ENCODE measurements at places on chromosomes 2 and 18.
A peak's percentile ranks its signal among the peaks of the same experiment; 100 is the strongest.

DNA sequence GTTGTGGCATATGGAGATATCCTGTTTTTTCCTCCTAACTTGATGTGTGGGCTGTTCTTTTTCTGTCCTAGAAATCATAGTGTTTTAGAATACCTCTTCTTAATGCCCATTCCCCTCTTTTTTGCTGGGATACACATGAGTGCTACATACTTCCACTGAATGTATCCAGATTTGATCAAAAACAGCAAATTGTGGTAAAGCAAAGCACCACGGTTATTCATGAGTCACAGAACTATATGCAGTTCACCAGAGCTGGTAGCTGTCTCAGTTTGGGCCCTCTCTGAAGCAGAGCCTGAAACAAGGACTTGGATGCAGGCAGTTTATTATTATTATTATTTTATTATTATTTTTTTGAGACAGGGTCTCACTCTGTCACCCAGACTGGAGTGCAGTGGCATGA is 69.9 kb upstream of the CTLA4 start:
- DNase-seq = no peak

DNA sequence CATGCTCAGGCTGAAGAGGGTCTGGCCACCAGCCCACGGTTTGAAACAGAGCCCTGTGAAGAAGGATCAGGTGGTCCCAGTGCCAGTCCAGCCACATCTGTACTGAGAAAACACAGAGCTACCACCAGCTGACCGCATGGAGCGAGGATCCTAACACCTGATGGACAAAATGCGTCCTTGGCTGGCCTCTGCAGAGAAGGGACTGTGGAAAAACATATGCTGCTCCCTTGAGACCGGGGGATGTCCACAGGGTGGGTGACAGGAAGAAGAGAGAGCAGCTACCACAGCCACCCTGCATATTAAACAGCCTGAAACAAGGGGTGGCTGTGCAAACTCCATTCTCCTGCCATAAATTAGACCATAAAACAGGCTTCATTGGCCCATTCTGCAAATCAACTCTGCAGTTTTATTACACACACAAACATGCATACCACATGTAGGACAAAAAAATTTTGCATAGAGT is 137.2 kb downstream of the BCL2 start:
- no peak for DNase-seq

GRCh38 chr18:75199327-75199726 is 9.6 kb downstream of the PTGR3 start:
- no peak for DNase-seq

DNA sequence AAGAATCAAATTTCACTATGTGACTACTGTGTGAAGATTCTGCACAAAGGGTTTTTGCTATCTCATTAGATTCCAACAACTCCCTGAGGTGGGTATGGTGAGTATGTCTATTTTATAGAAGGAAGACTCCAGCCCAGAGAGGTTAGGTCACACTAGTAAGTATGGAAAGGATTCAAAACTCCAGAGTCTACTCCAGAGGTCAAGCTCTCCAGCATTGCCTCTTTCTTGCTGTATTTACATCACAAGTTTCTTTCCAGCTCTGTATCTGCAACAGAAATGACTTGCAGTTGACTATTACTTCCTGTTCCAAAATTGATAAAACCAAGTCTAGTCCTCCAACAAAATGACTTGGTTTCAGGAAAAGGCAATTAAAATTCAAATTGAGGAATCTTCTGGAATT is 2.1 kb downstream of the COL4A4 start:
- DNase-seq = no peak

GRCh38 chr2:217415316-217415715 is 555.5 kb upstream of the TNP1 start:
- DNase-seq = no peak

GRCh38 chr2:223102040-223102400 is 50.0 kb downstream of the KCNE4 start:
- DNase-seq = no peak

- peak; percentile 78 for DNase-seq
Observed at GRCh38 chr2:61177727-61178549, 15.9 kb downstream of the C2orf74 start.

- no peak for DNase-seq
Observed at GRCh38 chr2:183079139-183079775, 710 bp downstream of the DUSP19 start.

DNA sequence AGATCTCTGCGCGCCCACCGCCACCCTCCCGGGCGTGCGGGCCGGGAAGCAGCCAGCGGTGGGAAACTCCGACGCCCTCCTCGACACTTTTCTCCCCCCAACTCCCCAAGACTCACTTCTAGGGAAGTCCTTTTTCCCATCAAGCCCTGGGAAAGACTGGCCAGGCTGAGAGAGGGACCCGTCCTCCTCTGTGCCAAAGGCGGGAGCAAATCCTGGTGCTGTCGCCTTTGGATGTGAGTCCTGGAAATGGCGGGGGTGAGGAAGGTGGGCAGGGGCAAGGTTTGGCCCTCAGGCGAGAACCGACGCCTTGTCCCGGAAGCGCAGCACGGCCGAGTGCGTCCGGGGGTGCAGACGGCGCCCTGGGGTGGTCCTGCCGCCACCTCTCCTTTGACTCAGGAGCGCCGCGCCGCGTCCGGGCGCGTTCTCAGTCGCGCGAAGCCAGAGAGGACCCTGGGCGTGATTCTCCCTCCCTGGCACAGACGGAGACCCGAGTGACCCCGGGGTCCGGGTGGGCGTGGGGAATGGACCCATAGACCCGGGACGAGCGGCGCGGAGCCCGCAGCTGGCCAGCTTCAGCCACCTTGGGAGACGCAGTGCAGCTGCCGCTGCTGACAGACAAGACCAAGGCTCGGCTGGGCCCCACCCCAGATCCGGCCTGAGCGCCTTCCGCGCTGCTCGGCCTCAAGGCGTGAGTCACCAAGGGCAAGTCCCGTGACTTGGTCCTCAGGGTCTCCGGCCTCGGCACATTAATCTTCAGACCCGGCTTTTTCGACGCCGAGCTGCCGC is 3.5 kb upstream of the LBX2 start:
- DNase-seq = peak; percentile 90

- DNase-seq = no peak
Observed at GRCh38 chr2:221553333-221553732, 18.8 kb downstream of the EPHA4 start.

- DNase-seq = no peak
Observed at GRCh38 chr2:217631115-217631514, 371.7 kb downstream of the TNS1 start.

- DNase-seq = no peak
Observed at GRCh38 chr2:152466041-152466440, 131.1 kb downstream of the FMNL2 start.

DNA sequence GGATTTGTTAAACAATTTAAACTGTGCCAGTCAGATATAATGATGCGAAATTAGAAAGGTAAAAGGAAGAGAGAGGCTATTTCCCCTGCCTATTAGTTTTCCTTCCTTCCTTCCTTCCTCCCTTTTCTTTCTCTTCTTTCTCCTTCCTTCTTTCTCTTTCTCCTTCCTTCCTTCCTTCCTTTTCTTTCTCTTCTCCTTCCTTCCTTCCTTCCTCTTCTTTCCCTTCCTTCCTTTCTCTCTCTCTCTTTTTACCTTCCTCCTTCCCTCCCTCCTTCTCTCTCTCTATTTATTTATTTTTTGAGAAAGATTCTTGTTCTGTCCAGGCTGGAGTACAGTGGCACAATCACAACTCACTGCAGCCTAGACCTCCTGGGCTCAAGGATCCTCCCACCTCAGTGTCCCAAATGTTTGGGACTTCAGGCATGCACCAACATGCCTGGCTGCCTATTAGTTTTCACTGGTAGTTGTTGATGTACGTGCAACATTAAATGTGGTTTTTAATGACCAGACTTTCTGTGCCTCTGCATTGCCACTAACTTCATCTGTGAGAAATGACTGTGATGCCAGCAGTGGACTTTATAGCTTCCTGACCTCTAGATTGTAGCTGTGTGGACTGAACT is 48.7 kb upstream of the NFE2L2 start:
- DNase-seq = no peak

DNA sequence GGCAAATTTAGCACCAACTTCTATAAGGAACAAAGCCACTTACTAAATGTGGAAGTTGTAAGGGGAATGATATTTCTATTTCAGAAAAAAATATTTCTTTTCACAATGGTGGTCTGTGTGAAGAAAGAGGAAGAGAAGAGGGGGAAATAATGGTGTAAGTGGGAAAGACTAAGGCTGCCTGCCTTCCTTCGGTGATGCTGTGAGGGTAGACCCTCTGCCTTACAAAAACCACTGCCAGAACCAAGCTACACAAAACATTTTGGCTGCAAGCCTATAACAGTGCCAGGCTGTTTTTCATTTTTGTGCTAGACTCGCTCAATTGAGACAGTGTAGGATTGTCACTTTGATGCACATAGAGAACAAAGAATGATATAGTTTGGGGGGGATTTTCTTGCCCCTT is 286.6 kb downstream of the ZEB2 start:
- DNase-seq = no peak

- DNase-seq = no peak
Observed at GRCh38 chr2:181169503-181169902, 189.1 kb downstream of the UBE2E3 start.

- DNase-seq = no peak
Observed at GRCh38 chr2:240142256-240142775, 1.9 kb upstream of the OTOS start.

DNA sequence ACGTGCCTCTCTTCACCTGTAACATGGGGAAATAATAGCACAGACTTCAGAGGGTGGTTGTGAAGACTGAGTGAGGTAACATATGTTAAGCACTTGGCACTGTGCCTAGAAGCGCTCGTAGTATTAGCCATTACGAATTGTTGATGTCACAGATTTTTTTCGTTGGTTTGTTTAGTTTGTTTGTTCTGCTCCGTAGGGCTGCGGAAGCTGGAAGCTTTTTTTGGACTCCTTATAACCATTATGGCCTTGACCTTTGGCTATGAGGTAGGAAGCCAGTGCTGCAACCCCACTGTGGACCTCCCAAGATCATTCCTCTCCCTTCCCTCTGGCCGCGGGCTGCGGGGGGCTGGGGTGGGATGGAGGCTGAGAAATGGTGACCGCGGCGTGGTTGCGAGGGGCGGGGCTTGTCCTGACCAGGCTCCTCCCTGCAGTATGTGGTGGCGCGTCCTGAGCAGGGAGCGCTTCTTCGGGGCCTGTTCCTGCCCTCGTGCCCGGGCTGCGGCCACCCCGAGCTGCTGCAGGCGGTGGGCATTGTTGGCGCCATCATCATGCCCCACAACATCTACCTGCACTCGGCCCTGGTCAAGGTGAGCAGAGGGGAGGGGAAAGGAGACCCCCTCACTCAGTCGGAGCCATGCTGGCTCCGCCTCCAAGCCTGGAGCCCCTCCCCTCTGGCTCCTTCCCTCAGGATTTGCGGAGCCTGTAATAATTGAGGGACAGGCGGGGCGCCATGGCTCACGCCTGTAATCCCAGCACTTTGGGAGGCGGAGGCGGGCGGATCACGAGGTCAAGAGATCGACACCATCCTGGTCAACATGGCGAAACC is 5.5 kb downstream of the SLC11A1 start:
- peak; percentile 93 for DNase-seq

- peak; percentile 92 for DNase-seq
Observed at GRCh38 chr2:101330253-101330933, 21.9 kb upstream of the RNF149 start.

GRCh38 chr2:74019516-74019915 is 34.8 kb downstream of the TET3 start:
- no peak for DNase-seq

- DNase-seq = no peak
Observed at GRCh38 chr2:46748121-46748520, 167.5 kb downstream of the MCFD2 start.

GRCh38 chr18:41906528-41907146 is 48.4 kb upstream of the PIK3C3 start:
- DNase-seq = no peak

GRCh38 chr2:8594731-8595427 is 87.0 kb upstream of the ID2 start:
- DNase-seq = no peak

DNA sequence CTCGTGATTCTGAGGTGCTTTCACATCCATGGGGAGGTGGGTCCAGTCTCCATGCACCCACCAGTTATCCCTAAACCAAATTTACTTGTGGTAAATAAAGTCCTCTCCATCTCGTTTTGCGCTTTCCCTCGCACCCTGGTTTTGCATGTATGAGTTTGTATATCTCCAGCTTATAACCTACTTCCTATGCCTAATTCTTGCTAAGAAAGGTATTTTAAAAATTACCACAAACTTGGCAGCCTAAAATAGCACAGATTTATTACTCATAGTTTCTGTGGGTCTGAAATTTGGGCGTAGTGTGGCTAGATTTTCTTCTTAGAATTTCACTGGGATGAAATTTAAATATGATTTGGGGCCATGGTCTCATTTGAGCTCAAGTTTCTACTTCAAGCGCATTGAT is 511.5 kb downstream of the NYAP2 start:
- no peak for DNase-seq

GRCh38 chr2:215432759-215433594 is 2.9 kb downstream of the FN1 start:
- no peak for DNase-seq

DNA sequence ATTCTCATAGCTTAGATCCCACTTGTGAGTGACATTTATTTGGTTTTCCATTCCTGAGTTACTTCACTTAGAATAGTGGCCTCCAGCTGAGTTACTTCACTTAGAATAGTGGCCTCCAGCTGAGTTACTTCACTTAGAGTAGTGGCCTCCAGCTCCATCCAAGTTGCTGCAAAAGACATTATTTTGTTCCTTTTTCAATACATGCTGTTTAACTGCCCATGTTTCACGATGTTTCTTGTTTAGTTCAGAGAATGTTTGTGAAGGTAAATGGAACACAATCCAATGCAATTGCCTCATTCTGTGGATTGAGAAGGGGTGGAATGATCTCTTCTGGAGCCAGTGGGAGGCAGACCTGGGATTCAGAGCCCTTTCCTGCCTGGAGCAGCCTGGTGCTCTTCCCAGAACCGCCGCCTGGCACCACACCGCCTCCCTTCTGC is 273.5 kb upstream of the ATP5MC3 start:
- DNase-seq = no peak

DNA sequence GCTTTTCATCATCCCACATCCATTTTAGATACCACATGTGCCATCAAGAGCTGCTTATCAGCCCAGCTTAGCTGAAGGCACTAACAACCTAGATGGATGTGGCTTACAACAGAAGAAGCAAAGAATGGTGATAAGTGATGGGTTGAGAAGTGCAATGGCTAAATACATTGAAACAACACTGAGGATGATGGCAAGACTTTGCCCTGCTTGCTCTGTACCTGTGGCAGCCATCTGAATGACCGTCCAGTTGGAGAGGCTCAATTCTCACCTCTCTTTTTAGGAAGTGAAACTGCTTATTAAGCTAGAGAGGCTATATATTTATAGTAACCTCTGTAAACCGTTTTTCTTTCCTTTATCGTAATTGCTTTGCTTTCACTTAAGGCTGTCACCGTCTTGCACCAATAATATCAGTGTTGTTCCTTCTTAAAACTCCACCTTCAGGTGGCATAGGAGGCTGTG is 5.7 kb downstream of the GPATCH11 start:
- no peak for DNase-seq

GRCh38 chr2:177501186-177501585 is 108.6 kb downstream of the AGPS start:
- no peak for DNase-seq
